Liver (tissue), 10 donors: ENCODE measurements at places on chromosomes 12 and 14.

DNA sequence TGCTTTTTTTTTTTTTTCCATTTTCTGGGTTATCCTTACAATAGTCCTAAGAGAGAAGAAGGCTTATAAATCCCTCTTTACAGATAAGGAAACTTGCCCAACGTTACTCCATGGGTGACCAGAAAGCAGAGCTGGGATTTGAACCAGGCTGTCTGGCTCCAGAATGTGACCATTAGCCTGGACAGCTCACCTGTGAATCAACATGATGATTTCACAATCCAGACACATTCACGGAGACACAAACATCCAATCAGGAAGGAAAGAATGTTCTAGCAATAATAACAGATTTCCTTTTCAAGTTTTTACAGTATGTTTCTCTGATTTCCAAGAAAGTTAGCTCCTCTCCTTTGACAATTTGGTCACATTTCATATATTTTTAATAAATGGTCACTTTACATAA lies 118.3 kb downstream of the GALC start:
- no peaks in the 10 kb centered on the region for H3K4me1 ChIP-seq
- no peak overlapping the region for H3K4me3 ChIP-seq
- no peak overlapping the region for H3K27ac ChIP-seq
- H3K27me3 ChIP-seq = no peaks in the 10 kb centered on the region
- DNase-seq = no peak

- H3K27ac ChIP-seq = no peak overlapping the region
- H3K27me3 ChIP-seq = no peaks in the 10 kb centered on the region
- no peaks in the 10 kb centered on the region for H3K36me3 ChIP-seq
- DNase-seq = no peak
- no peak overlapping the region for H3K4me3 ChIP-seq
Observed at GRCh38 chr12:90938451-90938850, 16.5 kb downstream of the CCER1 start.

DNA sequence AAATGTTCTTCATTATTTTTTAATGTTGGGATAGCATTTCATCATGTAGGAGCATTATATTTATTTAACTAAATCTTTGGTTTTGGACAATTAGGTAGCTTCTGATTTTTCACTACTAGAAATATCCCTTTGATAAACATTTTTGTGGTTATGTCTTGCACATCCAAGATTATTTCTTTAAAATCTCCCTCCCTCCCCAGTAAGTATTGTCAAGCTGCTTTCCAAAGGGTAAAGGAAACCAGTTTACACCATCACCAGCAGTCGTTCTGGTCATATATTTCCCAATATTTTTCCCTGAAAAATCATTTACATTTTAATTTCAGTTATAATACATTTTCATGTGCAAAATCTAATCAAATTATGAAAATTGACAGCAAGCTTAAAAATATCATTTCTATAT lies 11.1 kb downstream of the CD69 start:
- no peak overlapping the region for H3K27ac ChIP-seq
- H3K4me3 ChIP-seq = no peak overlapping the region
- no peaks in the 10 kb centered on the region for H3K36me3 ChIP-seq

GRCh38 chr12:120858306-120859088 lies 45.7 kb downstream of the SPPL3 start:
- H3K27ac ChIP-seq = no peak overlapping the region
- H3K4me1 ChIP-seq = no peaks in the 10 kb centered on the region
- no peaks in the 10 kb centered on the region for H3K27me3 ChIP-seq

- H3K4me3 ChIP-seq = no peak overlapping the region
- H3K27me3 ChIP-seq = no peaks in the 10 kb centered on the region
- no peak overlapping the region for H3K27ac ChIP-seq
- H3K4me1 ChIP-seq = no peaks in the 10 kb centered on the region
- DNase-seq = no peak
Observed at GRCh38 chr12:47885012-47885501, 19.7 kb downstream of the VDR start.
